Stimulated activated memory B cell treated with anti-CD40 and anti-IgM and Interleukin-4, amounts not matched to agents 10 μg/mL and 1 μg/mL and 100 μg/mL, for 72 hours (primary cell): ENCODE measurements at places on chromosomes 2 and 18.

GRCh38 chr2:46806526-46806925 is 109.1 kb downstream of the MCFD2 start:
- ATAC-seq = no peak

DNA sequence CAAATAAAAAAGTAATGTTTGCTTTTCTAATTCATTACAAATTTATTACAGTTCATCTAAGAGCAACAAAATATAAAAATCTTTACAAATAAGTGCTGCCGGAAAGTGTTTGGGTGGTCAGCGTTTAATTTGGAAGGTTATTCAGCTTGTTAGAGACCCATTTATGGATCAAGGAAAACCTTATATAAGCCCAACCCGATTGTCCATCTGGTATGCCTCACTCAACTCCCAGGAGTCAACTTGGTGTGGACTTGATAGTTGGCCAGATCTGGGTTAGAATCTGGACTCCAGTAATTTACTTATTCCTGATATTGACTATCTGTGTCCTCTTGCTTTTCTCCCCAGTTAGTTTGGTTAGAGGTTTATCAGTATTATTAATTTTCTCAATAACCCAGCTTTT is 106.2 kb downstream of the KCTD1 start:
- ATAC-seq = no peak

GRCh38 chr2:156615836-156616322 is 179.7 kb downstream of the GPD2 start:
- ATAC-seq = no peak

DNA sequence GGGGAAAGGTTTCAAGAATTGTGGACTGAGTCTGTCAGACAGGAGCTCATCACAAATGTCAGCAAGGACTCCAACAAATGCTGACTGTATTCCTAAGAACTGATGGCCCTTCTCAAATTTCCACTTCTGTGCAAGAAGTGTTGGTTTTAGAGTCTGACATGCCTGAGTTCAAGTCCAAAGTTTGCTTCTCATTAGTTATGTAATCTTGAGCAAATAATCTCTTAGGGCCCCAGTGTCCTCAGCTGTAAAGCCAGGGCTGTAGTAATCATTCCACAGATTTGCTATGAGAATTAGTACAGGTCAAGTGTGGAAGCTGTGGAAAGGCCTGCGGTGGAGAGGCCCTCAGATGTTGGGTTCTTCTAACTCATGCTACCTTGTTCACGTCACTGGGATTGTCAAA is 23.9 kb downstream of the MEP1B start:
- no peak for ATAC-seq

GRCh38 chr2:226600802-226601201 is 198.8 kb downstream of the IRS1 start:
- ATAC-seq = no peak

GRCh38 chr2:185255566-185255965 is 483.0 kb upstream of the FSIP2 start:
- ATAC-seq = no peak

DNA sequence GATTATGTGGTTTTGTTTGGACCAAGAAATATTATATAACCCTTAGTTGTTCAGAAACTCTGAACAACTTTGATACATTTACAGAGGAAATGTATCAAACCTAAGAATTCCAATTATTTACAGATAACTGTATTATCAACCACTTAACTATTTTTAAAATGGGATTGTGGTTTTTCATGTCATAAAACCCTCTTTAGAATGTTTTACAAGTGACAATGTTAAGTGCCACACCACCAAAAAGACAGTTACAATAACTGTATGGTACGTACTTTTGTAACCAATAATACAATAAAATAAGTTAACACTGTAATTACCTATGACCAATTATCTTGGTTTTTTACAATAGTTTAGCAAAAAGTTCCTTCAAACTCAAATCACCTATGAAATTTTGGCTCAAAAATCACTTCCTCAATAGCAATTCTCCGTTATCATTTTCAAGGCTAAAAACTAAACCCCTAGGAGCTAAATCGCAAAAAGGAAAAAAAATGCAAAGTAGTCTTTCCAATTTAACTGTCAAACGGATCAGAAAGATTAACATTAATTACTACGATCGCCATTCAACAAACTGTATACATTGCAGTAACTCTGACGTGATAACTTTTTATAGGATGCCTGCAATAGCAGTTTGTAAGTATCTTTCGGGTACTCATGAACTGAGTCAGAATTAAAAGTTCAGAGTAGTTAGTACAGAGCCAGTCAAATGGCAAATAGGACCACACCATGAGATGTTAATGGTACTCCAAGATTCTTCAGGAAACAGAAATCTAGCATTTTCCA is 1.5 kb downstream of the ROCK1 start:
- no peak for ATAC-seq

DNA sequence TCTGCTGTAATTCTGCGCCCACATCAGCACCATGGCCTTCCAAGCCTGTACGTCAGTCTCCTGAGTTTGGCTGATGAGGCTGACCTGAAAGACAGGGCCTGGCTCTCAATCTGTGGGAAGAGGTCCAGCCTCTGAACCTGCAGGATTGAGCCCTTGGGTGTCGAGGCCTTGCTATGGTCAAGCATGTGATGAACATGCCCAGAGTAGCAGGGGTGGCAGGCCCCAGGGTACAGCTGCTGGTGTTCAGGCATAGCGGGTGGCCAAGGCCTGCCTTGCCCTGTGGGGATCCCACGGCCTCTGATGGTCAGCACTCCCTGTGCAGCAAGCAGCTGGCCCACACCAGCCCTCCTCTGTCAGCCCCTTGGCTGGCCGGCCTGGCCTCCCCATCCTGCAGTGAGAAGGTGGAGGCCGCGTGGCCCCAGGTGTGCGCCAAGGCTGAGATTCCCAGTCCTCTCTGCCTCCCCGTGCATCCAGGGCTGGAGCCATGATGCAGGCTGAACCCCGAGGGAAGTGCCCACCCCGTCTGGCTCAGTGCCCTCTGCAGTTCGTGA is 298.4 kb downstream of the NDUFA10 start:
- ATAC-seq = peak; percentile 13

DNA sequence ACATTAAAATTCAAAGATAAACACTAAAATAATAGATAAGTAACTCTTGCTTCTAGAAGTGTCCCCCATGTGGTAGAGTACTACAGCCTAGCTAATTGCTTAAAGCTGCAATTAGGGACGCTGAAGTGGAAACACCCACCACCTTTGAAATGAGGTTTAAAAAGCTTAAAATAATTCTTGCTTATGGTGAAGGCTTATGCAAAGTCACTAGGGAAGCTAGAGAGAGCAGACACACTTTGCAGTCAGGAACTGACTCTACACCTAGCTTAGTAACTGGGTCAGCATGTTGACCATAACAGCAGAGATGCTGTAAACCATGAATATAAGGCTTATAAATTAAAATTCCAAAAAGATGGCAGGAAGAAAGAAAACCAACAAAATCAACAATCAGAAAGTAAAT is 65.4 kb upstream of the DSG1 start:
- ATAC-seq = no peak
